ENCODE measurements at places on chromosomes 6 and 20.

- no peaks in the 10 kb centered on the region for H3K36me3 ChIP-seq
- H3K4me3 ChIP-seq: peak overlapping the region; percentile 90
- H3K4me1 ChIP-seq: peaks cover 2% of the 10 kb centered on the region
These were observed 1.2 kb upstream of the C6orf62 start for GRCh38 chr6:24720131-24720603.

DNA sequence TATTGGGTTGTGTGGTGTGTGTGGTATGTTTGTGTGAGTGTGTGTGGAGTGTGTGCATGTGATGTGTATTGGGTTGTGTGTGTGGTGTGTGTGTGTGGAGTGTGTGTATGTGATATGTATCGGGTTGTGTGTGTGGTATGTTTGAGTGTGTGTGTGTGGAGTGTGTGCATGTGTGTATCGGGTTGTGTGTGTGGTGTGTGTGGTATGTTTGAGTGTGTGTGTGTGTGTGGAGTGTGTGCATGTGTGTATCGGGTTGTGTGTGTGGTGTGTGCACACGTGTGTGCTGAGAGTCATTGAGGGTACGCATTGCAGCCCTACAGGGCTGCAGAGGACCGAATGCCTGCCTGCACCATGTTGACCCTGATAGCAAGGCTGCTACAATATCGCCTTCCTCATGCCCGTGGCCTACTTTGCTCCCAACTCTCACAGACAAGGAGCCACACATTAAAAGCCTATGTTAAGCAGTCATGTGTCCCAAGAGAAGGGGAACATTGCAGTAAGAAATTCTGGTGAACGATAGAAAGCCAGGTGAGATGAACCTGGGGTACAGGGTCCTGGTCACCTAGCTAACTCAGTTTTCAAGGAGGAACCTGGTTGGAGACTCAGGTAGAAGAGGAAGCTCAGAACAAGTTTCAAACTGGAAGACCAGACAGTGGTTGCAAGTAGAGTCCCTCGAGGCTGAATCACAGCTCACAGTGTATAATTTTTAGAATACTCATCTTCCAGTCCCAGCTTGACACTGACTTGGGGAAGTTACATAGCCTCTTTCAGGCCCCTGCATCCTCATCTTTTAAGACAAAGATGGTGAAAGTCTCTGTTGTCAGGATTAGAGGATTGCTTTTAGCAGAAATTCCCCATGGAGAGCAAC, 45.7 kb upstream of the TMEM170B start:
- no peaks in the 10 kb centered on the region for H3K36me3 ChIP-seq
- no peak for DNase-seq
- no peak overlapping the region for H3K4me3 ChIP-seq
- H3K4me1 ChIP-seq: peaks cover 6% of the 10 kb centered on the region

- DNase-seq: no peak
- H3K27me3 ChIP-seq: no peaks in the 10 kb centered on the region
- H3K36me3 ChIP-seq: peaks cover 95% of the 10 kb centered on the region
These were observed 62.5 kb downstream of the TRPC4AP start for GRCh38 chr20:35030136-35030535.

DNA sequence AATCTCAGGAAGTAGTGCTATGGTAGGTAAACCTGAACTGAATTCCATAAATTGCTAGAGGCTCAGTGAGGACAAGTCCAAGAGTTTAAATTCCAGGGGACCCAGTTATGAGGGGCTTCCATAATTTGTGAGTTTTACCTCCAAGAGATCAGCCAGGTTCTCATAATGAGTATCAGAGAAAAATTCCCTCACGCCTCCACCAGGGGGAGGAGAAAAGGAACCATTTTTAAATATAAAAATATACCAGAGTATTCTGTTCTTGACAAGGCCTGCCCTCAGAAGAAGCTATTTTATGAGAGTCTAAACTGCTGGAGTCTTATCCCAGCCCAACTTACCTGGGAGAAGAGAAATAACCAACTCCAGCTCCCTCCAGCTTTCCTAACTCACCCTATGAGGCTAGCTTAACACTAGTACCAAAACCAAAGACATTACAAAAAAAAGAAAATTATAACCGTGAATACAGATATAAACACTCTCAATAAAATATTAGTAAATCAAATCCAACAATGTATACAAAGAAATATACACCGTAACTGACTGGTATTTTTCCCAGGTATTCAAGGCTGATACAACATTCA, 158.7 kb downstream of the TFAP2A start:
- H3K36me3 ChIP-seq: no peaks in the 10 kb centered on the region
- no peaks in the 10 kb centered on the region for H3K27me3 ChIP-seq
- no peak overlapping the region for H3K27ac ChIP-seq
- H3K4me3 ChIP-seq: no peak overlapping the region

- no peaks in the 10 kb centered on the region for H3K36me3 ChIP-seq
- DNase-seq: no peak
- H3K4me1 ChIP-seq: no peaks in the 10 kb centered on the region
- H3K4me3 ChIP-seq: no peak overlapping the region
- no peaks in the 10 kb centered on the region for H3K27me3 ChIP-seq
These were observed 246.3 kb upstream of the RNF24 start for GRCh38 chr20:4261333-4262284.

Data from esophagus squamous epithelium (tissue), 5 donors.